ENCODE measurements at places on chromosomes 1 and 21. TPM values are rescaled to one million over a fixed set of nuclear protein-coding genes. Genes with fewer than 3 reads are reported as not detected.

The MTX1 gene
- total RNA-seq, result 42.6 TPM

DNA sequence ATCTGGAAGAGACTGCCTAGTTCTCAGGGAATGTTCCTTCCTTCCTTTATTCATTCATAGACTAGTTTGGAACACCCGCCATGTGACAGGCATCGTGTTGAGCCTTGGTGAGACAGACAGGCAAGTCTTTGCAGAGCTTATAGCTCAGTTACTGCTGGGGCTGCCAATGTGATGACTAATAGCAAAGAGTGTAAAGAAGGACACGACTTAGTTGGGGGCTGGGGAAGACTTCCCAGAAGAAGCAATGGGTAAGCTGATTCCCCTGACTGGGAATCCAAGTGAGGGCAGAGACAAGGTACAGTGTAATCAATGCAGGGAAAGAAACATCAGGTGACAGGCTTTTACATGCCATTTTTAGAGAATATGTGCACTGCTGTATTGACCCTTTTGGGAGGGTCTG, 51.2 kb downstream of the TENT5C start:
- peak; percentile 62 for DNase-seq

The FOXO6 gene
- total RNA-seq, result not detected

DNA sequence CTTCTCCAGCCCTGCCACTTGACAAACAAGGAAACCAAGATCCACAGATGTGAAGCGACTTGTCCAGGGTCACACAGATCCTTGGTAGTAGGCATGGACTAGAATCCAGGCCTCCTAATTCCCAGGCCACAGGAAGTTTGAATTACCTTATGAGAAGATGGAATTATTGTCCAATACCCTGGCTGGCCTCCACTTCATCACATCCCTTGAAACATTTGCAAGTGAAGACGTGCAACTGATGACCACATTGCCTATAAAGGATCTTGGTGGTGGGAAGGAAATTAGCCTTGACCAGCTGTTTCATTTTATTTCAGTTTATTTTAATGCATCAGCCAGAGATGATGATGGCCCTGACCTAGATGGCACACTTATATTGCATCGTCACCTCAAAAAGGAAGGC, 165.8 kb upstream of the CAMK1G start:
- no peak for DNase-seq

DNA sequence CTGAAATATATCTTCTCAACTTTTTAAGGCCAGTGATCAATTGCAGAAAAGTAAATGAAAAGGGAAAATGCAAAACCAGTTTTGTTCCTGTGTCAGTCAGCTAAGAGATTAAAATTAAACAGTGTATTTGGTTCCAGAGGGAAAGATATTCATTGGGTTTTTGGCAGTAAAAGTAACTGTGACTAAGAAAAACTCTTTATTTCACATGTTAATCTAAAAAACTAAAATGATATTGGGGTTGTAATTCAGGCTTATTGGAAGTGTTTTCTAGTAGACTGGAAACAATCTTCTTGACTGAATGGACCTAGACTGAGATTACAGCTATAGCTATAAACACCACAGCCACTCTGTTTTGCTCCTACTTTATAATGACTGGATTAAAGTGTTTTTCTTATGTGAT, 413.9 kb downstream of the ADGRL2 start:
- no peak for DNase-seq

- no peak for DNase-seq
Measured at GRCh38 chr1:236608930-236609726, 4.8 kb upstream of the HEATR1 start.

- DNase-seq, result peak; percentile 60
Measured at GRCh38 chr1:203652724-203653461, 26.3 kb downstream of the ATP2B4 start.

DNA sequence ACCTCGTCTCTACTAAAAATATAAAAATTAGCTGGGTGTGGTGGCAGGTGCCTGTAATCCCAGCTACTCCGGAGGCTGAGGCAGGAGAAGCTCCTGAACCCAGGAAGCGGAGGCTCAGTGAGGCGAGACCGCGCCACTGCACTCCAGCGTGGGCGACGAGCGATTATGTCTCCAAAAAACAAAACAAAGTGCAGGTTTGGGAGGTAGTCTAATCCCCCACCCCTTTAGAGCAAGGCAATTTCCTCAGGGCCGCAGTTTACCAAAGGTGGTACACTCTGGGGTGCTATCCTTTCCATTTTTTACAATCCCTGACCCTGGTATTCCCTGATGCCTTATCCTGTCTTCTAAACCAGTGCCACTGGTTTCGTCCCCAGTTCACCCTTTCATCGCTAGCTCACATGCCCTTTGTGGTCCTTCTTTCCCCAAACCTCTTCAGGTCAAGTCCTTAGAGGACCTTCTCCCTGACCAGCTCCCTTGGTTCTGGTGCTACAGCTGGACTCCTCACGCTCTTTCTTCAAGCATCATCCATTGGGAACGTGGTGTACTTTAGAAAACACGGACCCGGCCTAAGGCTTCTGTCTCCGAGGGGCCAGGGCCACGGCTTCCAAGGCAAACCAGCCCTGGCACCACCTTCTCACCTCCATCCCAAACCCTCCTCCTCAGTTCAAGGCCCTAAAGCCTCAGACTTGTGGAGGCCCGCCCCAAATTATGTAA, 873 bp downstream of the IFT25 start:
- no peak for DNase-seq

DNA sequence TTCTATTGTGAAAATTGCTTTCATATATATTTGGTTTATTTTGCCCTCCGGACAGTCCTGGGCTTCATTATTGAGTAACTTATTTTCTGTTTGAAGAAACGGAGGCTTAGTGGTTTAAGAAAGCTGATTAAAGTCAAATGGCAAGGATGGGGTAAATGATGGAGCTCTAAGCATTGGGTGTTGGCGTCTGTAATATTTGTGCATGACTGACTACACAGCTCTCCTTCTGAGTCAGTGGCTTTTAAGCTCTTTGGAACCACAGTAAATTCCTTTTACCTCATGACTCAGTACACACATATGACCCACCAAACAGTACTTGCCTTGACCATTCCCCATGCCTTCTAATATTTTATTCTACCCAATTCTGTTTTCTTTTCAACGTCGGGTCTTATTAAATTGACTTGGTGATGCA, 21.0 kb downstream of the B3GALT5 start:
- no peak for DNase-seq

- DNase-seq, result no peak
Measured at GRCh38 chr1:6672558-6672957, 29.1 kb downstream of the DNAJC11 start.

DNA sequence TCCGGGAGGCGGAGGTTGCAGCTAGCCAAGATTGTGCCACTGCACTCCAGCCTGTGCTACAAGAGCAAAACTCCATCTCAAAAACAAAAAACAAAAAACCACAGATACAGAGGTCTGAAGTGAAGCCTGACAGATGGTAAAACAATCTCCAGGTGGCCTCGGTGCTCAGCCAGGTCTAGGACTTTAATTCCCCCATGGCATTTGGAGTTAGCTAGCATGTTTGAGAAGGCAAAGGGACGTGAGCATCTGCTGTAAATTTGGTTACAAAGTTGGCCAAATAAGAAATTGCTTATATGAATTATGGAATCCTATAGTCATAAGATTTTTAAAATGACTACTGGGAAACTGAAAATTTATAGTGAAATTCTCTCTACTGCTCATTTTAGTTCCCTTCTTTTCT, 98.3 kb upstream of the FMN2 start:
- no peak for DNase-seq

GRCh38 chr1:202571719-202572339, 138.4 kb downstream of the SYT2 start:
- no peak for DNase-seq

DNA sequence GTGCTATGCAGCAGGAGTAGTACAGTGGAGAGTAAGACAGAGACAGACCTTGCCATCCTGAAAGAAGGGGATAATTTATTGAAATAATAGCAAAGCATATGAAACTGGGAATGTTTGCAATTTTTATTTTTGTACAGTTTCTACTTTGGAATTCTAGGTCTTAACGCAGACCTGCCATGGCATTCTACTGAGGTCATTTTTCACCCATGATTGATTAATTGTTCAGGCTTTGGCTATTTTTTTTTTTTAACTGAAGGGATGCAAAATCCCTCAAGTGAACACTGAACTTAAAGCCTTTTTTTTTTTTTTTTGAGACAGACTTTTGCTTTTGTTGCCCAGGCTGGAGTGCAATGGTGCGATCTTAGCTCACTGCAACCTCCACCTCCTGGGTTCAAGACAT, 27.1 kb downstream of the MTF2 start:
- DNase-seq, result no peak

DNA sequence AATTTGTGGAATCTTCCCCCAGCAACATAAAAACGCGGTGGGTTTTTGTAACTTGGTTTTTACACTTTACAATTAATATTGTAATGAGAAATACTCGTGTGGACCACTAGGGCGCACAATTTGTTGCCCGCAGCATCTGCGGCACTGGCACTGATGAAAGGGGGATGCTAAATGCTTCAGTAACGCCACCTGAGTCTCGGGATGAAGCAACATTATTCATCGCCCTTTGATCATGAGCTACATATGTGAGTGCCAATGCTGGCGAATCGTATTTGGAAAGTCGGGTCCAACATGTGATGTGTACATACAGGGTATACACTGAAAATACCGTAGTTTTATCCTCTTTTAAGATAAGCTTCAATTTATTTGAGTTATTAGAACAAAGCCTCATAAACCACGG, 34.2 kb upstream of the COX20 start:
- no peak for DNase-seq

The HCN3 gene
- total RNA-seq, result 2.0 TPM

The TDRKH gene
- total RNA-seq, result 13.5 TPM

The GPR25 gene
- total RNA-seq, result not detected

GRCh38 chr1:32972814-32973428, 8.3 kb upstream of the RNF19B start:
- DNase-seq, result no peak

DNA sequence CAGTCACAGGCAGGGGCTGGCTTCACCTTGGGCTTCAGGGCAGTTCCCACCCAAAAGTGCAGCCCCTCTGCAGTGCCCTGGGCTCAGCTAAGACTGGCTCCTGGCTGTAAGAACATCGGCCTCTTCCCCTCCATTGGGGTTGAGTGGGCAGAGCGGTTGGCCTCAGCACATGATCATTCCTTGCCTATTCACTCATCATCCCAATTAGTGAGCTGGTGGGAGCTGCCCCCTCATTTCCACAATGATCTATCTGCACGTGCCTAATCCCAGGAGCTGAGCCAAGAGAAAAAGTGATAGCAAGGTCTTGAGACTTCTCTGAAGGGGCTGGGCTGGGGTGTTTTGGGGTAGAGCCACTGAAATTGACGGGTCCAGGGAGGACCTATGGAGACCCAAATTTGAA, 133.6 kb downstream of the SYF2 start:
- DNase-seq, result no peak

DNA sequence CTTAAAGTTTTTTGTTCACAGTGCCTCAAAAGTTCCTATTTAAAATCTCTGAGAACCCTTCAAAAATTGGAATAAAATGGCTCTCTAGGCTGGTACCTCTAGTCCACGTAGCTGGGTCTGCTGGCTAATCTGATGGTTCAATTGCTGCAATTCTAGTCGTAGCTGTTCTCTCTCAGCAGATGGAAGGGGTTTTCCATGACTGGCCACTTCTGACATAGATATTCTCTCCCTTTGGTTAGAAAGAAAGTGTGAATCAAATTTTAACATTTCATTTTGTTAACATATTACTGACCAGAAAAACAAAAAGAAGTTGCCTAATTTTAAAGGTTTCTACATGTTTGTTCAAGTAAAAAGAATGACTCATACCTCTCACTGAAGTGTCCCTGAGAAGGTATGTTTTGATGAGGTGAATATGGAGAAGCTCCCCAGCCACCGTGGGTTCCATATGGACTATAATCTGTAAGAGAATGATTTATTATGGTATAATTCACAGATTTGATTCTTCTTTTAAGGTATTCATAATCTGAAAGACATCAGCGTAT, 29.3 kb upstream of the SERPINC1 start:
- no peak for DNase-seq

DNA sequence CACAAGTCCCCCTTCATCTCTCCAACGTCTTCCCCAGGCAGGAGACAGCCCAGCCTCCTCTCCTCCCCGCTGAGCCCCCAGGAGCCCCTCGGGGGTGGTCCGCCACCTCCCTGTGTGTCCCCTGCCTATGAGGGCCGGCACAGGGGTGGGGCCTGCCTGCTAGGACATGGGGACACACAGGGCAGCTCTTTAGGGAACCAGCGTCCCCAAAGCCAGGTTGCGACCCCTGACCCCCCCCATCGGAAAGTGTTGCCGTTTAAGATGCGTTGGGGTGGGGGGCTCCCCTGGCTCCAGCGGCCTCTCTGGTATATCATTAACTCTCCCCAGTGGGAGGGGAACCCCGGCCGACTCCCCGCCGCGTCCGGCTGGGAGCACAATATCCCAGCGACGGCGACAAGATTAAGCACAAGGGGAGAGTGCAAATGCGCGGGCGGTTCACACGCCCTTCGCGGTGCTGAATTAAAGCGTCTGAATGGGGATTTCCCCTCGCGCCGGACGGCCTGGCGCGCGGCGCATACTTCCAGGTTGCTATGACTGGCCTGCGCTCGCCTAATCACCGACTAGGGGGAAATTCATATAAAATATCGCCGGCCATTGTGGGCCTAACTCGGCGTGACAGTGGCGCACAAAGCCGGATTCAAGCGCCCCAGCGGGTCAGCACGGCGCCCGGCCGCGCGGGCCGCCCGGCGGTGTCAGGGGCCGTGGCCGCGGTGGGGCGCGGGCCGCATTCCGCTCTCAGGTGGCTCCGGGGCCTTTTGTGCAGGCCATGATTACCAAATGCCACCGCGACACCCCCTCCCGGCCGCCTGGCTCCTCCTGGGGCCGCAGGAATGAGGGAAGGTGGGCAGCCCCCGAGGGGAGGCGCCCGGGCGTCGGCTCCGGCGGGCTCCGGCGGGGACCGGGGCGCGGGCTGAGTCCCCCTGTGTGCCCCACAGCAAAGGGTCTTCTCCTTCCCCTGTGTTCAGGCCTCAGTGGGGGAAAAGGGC, 30.9 kb downstream of the WNT3A start:
- peak; percentile 82 for DNase-seq

DNA sequence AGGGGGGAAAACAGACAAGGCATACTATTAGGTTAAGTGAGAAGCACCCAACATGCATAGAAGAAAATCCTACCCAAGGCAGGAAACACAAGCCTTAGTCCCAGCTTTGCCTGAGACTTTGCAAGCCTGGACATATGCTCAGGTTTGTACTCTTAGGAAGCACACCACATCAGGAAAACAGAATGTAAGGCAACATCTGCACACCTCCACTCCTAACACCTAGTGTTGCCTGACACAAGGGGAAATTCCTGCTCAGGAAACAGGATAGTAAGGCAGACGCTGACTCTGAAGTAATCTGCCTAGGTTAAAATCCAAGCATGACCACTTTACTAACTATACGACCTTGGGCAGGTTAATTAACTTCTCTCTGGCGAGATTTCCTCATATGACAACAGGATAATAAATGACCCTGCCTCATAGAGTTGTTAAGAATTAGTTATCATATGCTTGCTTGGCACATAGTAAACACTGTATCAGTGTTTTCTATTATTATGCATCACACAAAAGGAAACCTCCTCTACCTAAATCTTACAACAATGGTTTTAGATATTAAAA, 119.8 kb downstream of the ZZZ3 start:
- no peak for DNase-seq

DNA sequence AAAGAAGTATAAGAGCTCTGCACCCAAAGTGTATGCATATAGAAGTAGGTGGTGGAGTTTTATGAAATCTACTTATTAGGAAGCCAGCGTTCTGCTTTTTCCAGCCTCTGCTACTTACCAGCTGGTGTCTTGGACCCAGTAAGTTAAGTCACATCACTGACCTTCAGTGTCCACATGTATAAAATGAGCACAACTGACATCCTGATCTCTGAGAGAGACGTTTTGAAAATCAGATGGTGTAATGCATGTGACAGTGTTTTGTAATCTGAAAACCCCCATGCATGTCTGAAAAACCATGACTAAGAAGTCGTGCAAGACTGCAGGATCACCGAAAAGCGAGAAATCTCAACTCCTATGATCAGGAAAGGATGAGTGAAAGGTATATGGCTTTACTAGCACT, 2.0 kb downstream of the CR1 start:
- no peak for DNase-seq

Measured in natural killer cell treated with Interleukin-12 subunit alpha and Interleukin-12 subunit beta and Interleukin-15 and Interleukin-18, amount 100 ng/mL, for 72 hours (primary cell).